ENCODE measurements at places on chromosomes 2 and 18.

DNA sequence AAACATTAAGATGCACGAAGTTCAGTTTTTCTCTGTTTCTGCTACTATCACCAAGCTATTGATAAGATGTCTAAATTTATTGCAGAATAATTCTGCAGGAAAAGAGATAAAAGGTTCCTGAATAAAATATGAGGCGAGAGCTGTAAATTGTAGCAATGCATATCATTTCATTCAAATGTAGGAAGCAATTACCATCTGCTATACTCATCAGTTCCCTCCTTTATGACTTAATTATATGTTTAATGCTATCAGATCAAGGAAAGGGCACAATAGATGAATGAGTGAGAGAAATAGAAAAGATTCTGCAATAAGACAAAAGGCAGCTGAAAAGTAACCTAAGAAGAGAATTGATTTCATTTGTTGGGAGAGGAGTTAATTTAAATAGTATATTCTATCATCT is 108.2 kb upstream of the GALNT5 start:
- no peak for DNase-seq

DNA sequence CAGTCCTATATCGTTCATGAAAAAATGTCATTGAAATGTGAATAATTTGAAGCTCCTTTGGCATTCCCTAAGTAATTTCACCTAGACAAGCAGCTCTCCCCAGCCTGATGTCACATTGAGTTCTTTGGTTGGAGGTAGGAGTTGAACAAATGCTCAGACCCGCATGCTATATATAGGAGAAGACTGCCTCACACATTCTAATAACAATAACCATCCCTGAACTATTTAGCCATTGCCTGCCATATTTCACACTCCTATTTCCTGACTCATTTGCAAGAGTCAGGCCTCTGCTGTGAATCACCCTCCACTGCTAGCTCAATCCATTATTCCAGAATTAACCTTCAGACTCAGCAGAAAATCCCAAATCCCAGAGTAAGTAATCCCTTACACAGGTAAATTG is 256.6 kb upstream of the ACVR2A start:
- no peak for DNase-seq

- DNase-seq = no peak
Measured at GRCh38 chr18:22683786-22684185, 249.3 kb upstream of the RBBP8 start.

DNA sequence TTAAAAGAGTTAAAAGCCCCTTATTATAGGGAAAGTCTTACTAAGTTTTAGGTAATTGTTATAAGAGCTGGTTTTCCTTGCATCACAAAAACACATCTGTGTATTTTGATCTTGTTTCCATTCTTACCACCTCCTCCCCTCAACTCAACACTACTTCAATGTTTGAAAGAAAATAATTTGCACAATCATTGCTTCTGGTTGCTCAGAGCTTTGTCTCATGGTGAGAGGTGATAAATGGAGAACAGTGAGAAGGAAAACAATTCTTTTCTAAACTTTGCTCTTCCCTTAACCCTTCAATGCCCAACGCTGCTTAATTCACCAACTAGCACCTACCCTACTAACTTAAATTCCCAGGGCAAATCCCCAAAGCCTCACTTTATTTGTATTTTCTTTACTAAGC is 268.1 kb upstream of the LINC00305 start:
- no peak for DNase-seq

GRCh38 chr2:238287737-238288649 is at the start of gene PER2:
Gene PER2 (minus strand): TSS chr2:238288610. CDS start chr2:238277936, 10,674 bp downstream.
- DNase-seq = no peak

- DNase-seq = peak; percentile 62
Measured at GRCh38 chr2:127649684-127650040, 3.7 kb downstream of the GPR17 start.
